ENCODE measurements at places on chromosomes 12 and 14. TPM values are rescaled to one million over a fixed set of nuclear protein-coding genes. Genes with fewer than 3 reads are reported as not detected.

The CLEC4D gene
- total RNA-seq = 0.11 TPM

The FGF6 gene
- not detected for total RNA-seq

The ACRBP gene
- 1.2 TPM for total RNA-seq

The NINJ2 gene
- total RNA-seq = 8.6 TPM

The EMP1 gene
- total RNA-seq = 129 TPM

All from Right ventricle myocardium inferior (tissue), 1 donor.